ENCODE measurements at places on chromosomes 4 and X. TPM values are rescaled to one million over a fixed set of nuclear protein-coding genes. Genes with fewer than 3 reads are reported as not detected.

DNA sequence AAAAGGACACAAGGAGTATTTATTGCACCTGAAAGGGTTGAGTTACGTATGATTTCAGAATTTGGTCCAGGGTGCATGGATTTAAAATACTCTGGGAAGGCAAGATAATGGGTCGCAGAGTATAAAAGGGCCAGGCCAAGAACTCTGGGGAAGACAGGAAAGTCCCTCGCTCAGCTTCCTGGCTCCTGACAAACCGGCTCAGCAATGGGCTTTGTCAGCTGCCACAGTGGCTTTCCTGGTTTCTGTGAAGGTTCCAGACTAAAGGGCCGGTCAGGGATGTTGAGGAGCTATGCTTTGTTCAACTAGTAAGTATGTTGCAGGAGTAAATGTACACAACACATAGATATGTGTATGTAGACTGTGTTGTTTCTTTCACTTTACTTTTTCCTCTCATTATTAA, 154.4 kb upstream of the ETNPPL start:
- H3K27ac ChIP-seq, result no peak overlapping the region
- DNase-seq, result no peak
- no peaks in the 10 kb centered on the region for H3K36me3 ChIP-seq
- no peaks in the 10 kb centered on the region for H3K4me1 ChIP-seq

- no peaks in the 10 kb centered on the region for H3K27me3 ChIP-seq
- no peak for DNase-seq
- H3K4me3 ChIP-seq, result no peak overlapping the region
- no peak overlapping the region for H3K27ac ChIP-seq
These were observed 54.4 kb upstream of the GAB1 start for GRCh38 chr4:143282211-143282707.

DNA sequence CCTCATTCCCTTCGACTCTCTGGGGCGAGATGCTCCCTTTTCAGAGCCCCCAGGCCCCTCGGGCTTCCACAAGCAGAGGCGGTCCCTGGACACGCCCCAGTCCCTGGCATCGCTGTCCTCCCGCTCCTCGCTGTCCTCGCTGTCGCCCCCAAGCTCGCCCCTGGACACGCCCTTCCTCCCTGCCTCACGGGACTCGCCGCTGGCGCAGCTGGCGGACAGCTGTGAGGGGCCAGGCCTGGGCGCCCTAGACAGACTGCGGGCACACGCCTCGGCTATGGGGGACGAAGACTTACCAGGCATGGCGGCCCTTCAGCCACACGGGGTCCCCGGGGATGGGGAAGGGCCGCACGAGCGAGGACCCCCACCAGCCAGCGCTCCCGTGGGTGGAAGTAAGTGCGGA, 39.5 kb upstream of the CLCN4 start:
- no peak overlapping the region for H3K4me3 ChIP-seq
- no peaks in the 10 kb centered on the region for H3K27me3 ChIP-seq
- no peak for DNase-seq
- no peak overlapping the region for H3K27ac ChIP-seq

- no peaks in the 10 kb centered on the region for H3K27me3 ChIP-seq
- H3K27ac ChIP-seq, result no peak overlapping the region
- no peaks in the 10 kb centered on the region for H3K36me3 ChIP-seq
- H3K4me3 ChIP-seq, result no peak overlapping the region
These were observed 395.3 kb upstream of the CPEB2 start for GRCh38 chr4:14607001-14607400.

GRCh38 chr4:52843958-52844357, 18.2 kb upstream of the RASL11B start:
- H3K27me3 ChIP-seq, result no peaks in the 10 kb centered on the region
- H3K4me1 ChIP-seq, result peaks cover 14% of the 10 kb centered on the region
- no peaks in the 10 kb centered on the region for H3K36me3 ChIP-seq
- no peak overlapping the region for H3K27ac ChIP-seq

- H3K4me1 ChIP-seq, result no peaks in the 10 kb centered on the region
- no peak for DNase-seq
- no peak overlapping the region for H3K4me3 ChIP-seq
- no peaks in the 10 kb centered on the region for H3K36me3 ChIP-seq
These were observed 171.2 kb upstream of the NDP start for GRCh38 chrX:44144177-44144945.

DNA sequence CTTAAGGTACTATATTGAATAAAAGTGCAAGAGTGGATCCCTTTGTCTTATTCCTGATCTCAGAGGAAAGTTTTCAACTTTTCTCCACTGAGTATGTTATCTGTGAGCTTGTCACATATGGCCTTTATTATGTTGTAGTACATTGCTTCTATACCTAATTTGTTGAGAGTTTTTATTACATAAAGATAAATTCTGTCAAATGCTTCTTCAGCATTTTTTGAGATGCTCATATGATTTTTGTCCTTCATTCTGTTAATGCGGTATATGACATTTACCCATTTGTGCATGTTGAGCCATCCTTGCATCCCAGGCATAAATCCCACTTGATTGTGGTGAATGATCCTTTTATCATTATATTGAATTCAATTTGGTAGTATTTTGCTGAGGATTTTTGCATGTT, 11.0 kb downstream of the SLC25A31 start:
- H3K4me1 ChIP-seq, result no peaks in the 10 kb centered on the region
- no peak for DNase-seq

DNA sequence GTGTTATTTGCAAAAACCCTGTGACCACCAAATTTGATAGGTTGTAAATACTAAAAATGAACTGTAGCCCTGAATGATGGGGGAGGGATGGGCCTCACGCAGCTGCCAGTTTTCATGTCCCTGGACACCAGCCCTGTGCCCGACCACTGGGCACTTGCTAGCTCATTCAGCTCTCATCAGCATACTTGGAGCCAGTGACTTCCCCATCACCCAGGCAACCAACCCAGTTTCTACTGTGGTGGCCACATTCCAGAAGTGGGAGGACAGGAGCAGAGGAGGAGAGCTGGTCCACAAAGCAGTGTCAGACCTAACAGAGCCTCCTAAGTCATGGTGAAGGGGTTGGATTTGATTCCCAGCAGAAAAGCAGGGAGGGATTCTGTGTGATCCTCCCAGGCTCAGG, 128.2 kb downstream of the CPEB2 start:
- no peaks in the 10 kb centered on the region for H3K27me3 ChIP-seq
- H3K4me1 ChIP-seq, result no peaks in the 10 kb centered on the region
- no peak overlapping the region for H3K4me3 ChIP-seq
- H3K27ac ChIP-seq, result no peak overlapping the region
- DNase-seq, result no peak

GRCh38 chrX:133072566-133072965, 24.3 kb downstream of the USP26 start:
- DNase-seq, result no peak
- no peaks in the 10 kb centered on the region for H3K4me1 ChIP-seq
- no peaks in the 10 kb centered on the region for H3K36me3 ChIP-seq
- H3K4me3 ChIP-seq, result no peak overlapping the region
- no peak overlapping the region for H3K27ac ChIP-seq

The IKBKG gene
- 36.1 TPM for polyA plus RNA-seq

All from adrenal gland (tissue), 19 donors.